ENCODE measurements at places on chromosomes 2 and 18.
A peak's percentile ranks its signal among the peaks of the same experiment; 100 is the strongest.

DNA sequence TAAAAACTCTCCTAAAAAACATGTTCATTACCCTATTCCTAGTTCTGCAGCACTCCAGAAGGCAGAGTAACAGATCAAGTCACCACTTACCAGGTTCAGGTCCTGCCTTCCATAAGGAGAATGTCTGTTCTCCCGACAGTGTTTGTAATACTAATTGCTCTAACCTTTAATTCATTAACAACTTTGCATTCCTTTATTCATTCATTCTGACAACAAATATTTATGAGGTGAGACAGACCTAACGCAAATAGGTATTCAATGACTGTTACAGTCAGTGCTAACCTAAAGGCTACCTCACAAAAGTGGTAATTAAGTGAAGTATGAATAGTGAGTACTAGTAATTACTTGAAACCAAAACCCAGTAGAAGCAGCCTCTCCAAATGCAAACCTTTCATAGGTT is 224.0 kb downstream of the AFF3 start:
- no peak for DNase-seq

- DNase-seq: no peak
Observed at GRCh38 chr2:199922856-199923255, 11.8 kb downstream of the C2orf69 start.

DNA sequence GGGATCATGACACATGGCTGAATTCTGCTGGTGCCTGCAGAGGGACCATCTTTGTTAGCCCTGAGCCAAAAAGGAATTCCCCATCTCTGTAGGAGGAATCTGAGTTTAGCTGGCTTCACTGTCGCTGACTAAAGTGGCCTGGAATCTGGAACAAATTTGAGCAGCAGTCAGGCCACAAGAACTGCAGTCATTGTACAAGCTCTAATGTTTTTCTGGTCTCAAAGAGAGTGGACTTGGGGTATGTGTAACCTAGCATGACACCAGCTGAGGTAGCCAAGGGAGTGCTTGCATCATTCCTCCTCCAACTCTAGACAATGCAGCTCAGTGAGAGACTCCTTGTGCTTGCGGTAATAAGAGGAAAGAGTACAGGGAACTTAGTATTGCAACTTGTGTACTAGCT is 539.1 kb upstream of the LRRTM4 start:
- no peak for DNase-seq

DNA sequence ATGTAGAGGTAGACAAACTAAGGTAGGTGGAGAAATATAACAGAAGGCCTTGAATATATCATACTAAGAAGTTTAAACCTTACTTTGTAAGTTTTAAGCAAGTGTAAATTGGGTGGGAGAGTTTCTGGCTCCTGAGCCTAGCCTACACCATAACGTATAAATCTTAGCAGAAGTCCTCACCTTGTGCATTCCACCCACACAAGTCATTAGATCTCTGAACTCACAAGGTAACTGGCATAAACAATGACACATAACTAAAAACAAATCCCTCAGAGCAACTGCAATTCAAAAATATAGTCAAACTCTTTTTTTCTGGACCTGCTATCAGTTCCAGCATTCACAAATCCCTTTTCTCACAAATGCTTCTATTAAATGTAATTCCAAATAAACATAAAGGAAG is 9.4 kb downstream of the REV1 start:
- DNase-seq: no peak

- peak; percentile 12 for DNase-seq
Observed at GRCh38 chr2:205892251-205892655, 193.7 kb downstream of the INO80D start.

DNA sequence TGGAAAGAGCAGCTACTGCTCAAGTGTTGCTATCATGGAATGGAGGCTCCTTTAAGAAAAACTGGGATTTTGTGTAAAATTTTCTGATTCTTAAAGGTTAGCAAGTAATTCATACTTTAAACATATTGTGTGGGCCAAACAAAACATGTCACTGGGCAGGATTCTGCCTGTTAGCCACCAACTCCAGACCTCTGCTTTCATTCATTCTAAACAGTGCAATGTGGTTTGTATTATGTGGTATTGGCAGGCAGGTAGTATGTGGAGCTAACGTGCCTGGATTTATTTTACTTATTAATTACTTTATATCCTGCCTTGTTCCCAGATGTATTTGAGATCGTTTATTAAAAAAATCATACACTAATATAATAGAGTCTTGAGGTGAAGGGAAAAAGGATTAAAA is 1521.3 kb upstream of the ACVR2A start:
- no peak for DNase-seq

DNA sequence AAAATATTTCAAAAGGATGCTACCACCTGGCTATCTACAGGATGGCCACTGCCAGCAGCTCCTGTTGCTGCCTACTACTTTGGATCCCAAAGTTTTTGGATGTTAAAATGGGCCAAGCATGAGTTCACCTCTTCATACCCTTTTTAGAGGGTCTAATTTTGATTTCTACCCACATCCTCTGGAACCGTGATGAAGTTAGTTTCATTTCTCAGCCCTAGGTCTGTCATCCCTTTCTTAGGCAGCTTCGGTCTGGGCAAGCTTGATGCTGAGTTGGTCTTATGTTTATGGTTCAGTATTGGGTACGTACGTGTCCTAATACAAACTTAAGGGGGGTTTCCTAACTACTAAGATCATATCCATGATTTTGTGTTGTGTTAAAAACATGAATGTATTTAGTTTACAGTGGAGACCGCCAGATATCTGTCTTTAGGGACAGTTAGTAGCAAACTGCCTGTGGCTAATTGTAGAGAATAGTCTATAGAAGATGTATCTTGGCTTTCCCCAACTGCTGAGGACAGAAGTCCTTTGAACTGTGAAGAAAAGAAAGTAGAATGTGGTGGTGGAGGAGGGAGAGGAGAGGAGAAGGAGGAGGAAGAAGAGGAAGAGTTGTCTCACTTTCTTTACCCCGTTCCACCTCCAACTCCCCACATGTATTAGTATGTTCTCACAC is 184.9 kb downstream of the UBE2E3 start:
- no peak for DNase-seq

DNA sequence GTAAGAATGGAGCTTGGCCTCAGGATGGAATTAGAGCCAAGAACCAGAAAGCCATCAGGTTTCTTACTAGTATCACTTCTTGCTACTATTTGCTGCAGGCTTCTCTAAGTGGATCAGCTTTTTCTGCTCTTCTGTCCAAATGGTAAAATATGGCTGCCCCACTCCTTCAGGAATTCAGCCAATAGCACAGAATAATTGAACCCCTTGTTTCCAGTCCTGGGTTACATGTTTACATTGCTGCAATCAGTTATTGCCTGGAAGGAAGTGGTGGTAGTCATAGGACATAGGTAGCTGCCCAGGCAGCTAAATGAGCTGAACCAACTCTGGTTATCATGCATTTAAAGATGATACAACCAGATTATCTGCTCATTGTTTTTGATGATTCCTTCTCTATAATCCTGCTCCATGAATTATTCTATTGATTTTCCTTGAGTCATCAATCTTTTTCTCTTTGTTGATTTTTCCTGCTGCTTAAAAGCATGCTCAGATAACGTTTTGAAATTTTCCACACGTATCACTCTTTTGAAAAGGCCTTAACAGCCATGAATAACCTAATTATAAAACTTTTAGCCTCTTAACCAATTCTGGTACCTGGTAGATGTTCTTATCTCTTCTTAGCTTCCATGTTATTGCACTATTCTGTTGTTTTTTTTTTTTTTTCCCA is 12.6 kb downstream of the AGPS start:
- DNase-seq: no peak

- DNase-seq: no peak
Observed at GRCh38 chr2:6750411-6751158, 115.1 kb downstream of the CMPK2 start.

DNA sequence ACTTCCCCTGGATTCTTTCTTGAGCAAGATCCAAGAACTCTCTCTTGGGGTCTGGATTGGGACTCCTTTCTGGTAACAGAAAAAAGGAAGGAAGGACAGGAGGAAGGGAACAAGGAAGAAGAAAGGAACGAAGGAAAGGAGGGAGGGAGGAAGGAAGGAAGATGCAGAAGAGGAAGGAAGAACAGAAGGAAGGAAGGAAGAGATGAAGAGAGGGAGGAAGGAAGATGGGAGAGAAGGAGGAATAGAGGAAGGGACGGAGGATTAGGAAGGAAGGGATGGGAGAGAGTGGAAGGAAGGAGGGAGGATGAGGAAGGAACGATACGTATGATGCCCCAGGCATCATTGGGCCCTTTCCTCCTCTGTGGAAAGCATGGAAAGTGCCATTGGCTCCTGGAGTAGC is 58.6 kb downstream of the CYP26B1 start:
- DNase-seq: no peak

DNA sequence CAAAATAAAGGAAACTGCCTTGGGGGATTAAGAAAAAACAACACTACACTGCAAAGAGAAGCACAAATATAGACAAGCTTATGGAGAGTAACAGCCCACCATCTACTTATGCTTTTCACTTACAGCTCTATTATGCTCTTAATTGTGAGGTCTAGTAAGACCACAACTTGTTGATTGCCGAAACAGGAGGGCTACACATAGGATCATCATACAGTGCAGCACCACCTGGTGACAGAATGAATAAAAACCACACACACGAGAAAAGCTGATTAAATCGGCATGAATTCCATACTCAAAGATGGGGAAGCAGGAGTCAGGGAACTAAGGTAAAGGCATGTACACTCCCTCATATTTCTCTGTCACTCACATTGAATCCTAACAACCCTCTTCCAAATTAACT is 259.2 kb downstream of the IKZF2 start:
- DNase-seq: no peak

- DNase-seq: peak; percentile 90
Observed at GRCh38 chr2:80377071-80377470, 72.5 kb upstream of the LRRTM1 start.

DNA sequence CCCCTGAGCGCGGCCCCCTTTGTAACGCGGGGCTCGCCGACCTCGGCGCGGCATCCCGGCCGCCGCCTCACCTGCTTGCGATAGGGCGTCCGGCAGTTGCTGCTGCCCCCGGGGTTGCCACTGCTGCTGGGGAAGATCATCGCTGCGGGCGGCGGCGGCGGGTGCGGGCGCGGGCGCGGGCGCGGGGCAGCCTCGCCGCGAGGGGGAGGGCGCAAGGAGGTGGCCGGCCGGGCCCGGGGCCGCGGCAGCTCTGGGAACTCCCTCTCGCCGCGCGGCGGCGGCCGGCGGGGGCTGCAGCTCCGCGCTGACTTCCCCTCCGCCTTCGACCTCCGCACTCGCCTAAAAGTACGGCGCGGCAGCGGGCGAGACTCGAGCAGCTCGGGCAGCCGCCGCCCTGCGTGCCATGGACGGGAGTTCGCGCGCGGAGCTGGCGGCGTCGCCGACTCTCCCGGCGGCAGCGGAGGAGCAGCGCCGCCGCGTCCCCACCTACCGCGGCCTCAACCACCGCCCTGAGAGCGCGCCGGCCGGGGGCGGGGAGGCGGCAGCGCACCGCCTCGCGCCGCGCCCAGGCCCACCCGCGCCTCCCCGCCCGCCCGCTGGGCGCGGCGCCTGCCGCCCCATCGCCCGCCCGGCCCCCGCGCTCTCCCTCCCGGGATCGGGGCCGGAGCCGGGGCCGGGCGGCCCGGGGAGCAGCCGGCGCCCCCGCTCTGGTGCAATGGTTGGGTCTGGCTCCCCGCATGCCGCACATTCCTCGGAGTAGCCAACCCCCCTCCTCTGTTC is 86.0 kb downstream of the RBMS1 start:
- no peak for DNase-seq

- no peak for DNase-seq
Observed at GRCh38 chr18:26519114-26519513, 29.2 kb downstream of the KCTD1 start.

GRCh38 chr18:63972002-63972376 is 2.1 kb downstream of the SERPINB8 start:
- no peak for DNase-seq

- DNase-seq: no peak
Observed at GRCh38 chr2:207692206-207693065, 19.0 kb upstream of the CCNYL1 start.

DNA sequence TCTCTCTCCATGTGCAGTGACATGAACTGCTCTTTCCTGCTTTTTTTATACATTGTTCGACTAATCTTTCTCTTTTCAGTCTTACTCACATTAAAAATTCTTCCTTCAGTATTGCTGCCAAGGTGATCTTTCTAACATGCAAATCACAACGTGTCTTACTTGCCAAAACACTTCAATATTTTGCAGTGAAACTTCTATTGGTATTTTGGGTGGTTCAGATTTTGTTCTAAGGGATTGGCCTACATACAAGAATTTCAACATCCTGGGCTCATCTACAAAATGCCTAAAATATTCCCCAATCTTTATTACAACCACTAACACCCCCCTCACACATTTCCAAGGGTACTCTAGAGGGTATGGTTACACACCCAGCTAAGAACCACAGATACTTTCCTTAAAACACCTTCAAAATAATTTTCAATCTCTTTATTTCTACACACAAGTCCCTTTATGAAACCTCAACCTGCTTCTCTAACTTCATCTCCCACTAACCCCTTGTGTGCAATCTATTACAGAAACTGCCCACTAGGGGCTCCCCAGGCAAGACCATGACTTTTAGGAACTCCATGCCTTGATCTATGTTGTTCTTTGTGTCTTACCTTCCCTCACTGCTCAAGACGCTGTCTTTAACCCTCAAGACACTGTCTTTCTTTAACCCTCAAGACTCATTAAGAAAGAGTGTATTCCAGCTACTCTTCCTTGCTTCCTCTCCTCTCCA is 50.9 kb downstream of the COL3A1 start:
- DNase-seq: peak; percentile 59

GRCh38 chr2:24490181-24490689 is 819 bp upstream of the NCOA1 start:
- no peak for DNase-seq

GRCh38 chr2:134943540-134943939 is 24.9 kb downstream of the CCNT2 start:
- no peak for DNase-seq

GRCh38 chr18:22826726-22827125 is 106.4 kb upstream of the RBBP8 start:
- DNase-seq: no peak

GRCh38 chr2:217338306-217338916 is 478.5 kb upstream of the TNP1 start:
- peak; percentile 79 for DNase-seq

DNA sequence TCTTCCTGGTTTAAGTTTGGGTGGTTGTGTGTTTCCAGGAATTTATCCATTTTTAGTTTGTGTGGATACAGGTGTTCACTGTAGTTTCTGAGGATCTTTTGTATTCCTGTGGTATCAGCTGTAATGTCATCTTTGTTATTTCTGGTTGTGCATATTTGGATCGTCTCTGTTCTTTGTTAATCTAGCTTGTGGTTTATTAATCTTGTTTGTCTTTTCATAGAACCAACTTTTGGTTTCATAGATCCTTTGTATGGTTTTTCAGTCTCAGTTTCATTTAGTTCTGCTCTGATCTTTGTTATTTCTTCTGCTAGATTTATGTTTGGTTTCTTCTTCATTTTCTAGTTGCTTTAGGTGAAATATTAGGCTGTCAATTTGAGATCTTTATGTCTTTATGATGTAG is 202.4 kb upstream of the ZSWIM2 start:
- DNase-seq: no peak

DNA sequence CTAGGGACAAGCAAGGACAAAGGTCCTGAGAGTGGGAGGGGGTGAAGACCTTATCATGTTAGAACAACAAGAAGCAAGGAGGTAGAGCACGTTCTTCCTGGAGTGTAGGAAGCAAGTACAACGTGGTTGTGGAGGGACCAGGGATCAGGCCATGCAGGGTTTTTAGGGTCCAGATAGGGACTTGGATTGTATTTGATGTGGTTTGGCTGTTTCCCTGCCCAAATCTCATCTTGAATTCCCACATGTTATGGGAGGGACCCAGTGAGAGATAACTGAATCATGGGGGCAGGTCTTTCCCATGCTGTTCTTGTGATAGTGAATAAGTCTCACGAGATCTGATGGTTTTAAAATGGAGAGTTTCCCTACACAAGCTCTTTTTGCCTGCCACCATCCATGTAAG is 53.2 kb downstream of the ICA1L start:
- DNase-seq: no peak

GRCh38 chr18:69691008-69691760 is 256.5 kb downstream of the CD226 start:
- no peak for DNase-seq

All from fibroblast of skin of left biceps (primary cell).